ENCODE measurements at places on chromosomes 2 and 18. TPM values are rescaled to one million over a fixed set of nuclear protein-coding genes. Genes with fewer than 3 reads are reported as not detected.

- DNase-seq: peak; percentile 30
Observed at GRCh38 chr18:55343396-55344073, 244.5 kb downstream of the TCF4 start.

- no peak for DNase-seq
Observed at GRCh38 chr2:1593371-1594122, 150.8 kb downstream of the PXDN start.

GRCh38 chr18:56026509-56026908 lies 438.5 kb upstream of the TCF4 start:
- DNase-seq: no peak

- DNase-seq: no peak
Observed at GRCh38 chr2:27962006-27962405, 71.5 kb downstream of the BABAM2 start.

AKAIN1 gene
- not detected for polyA plus RNA-seq

DSC2 gene
- polyA plus RNA-seq: 18.3 TPM

GRCh38 chr18:12393510-12393909 lies 14.2 kb upstream of the PRELID3A start:
- DNase-seq: no peak

DNA sequence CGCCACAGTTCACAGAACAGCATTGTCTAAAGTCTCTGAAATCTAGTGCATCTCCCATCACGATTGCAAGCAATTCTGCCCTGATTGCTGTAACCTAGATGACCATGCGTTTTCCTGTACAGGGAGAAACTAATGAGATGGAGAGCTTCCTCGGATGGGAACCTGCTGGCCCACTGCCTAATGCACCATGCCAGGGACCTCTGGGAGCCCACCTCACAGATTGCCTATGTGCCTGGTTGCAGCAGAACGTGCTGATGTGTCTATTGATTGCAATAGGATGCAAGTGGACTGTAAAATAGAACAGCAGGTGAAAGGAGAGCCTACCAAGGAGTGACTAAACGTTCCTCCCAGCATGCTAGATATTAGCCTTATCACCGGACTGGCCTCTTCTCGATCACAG lies 141.0 kb upstream of the RAB12 start:
- DNase-seq: no peak
